NCI-H1417 treated with DMSO at 0.1 percent for 48 hours (cell line): ENCODE measurements at places on chromosomes 16 and 17.

GRCh38 chr17:35546487-35546886 is 9.0 kb upstream of the SLFN12L start:
- DNase-seq, result no peak

DNA sequence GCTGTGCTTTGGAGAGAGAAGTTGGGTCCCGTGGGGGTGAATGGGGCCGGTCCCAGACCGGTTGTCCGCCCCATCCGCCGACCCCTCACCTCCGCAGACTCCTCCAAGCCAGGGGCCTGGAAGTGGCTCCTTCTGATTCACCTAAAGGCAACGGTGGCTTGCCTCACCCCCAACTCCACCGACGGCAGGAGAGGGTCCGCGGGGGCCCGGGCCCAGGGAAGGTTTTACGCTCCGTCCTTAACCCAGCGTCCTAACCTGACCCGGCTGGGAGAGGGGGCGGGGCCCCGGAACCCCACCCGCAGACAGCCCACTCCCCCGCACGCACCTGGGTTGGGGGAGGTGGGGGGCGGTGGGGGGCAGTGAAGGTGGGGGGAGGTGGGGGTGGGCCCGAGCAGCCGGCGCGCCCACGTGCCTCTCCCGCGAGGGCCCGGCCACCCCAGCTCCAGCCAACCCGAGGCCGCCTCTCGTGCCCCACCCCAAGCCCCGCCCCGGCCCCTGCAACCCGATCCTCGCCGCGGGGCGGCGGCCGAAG is 12.7 kb upstream of the CD300A start:
- DNase-seq, result no peak

GRCh38 chr17:29449865-29450671 is 59.9 kb downstream of the TAOK1 start:
- no peak for DNase-seq

DNA sequence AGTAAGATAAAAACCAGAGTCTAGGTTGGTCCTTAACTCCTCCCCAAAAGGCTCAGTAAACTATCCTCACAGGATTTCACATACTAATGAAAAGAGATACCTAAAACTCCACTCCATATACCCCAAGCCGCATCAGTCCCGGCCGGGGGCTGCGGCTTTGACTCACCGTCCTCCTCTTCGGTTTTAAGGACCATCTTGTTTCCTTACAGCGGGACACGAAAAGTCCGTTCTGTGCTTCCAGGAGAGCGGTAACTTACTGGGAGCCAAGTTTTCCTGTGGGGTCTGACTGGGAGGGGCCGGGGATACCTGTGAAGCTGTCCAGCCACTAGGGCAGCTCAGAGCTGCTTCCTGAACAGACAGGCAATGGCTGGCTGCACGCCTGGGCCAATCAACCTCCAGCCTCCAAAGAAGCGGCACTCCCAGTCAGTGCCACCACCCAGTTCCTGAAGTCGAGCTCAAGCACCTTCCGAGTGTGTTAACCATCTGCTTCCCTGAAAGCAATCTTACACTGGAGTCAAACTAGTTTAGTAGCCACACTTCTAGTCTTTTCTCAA is 45.5 kb downstream of the CYTH1 start:
- DNase-seq, result no peak

DNA sequence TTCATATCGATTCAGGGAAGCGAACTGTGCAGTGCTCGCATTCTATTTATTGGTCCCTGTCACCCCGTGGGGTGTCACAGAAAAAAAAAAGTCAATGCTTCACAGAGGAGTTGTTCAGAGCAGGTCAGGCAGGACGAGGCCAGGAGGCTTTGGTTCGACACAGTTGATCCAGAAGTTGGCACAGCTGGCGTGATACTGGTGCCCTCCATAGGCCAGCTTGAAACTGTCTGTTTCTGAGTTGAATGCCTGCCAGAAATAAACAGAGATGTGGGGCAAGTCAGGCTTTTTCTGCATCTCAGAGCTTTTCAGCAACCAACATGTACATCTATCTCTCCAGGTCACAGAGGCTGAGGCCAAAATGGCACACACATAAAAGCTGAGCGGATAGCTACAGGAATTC is 29.1 kb downstream of the DUSP14 start:
- DNase-seq, result no peak

DNA sequence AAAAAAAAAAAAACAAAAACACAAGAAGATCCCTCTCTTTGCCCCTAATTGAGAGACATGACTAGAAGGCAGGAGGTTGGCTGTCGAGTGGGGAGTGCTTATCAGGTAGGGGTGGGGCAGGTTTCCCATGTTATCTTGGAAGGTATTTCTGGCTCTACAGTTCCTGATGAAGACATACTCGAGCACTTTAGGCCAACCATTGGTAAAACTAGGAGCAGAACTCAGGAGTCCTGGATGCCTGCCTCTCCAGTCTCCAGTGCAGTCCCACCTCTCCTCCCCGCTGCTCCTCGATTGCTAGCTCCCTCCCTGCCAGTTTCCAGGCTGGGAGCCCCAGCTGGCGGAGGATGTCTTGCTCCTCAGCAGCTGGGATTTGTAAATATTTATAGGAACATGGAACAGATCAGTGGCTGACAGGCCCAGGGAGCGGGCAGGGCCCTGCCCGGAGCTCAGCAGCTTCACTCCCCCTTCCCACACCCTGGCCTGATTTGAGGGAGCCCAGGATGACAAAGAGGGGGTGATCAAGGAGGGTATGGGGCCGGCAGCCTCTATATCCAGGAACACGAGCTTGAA is 11.4 kb upstream of the C1QL1 start:
- DNase-seq, result no peak

GRCh38 chr17:75271955-75272847 is 1.2 kb upstream of the MIF4GD start:
- no peak for DNase-seq

- DNase-seq, result no peak
Measured at GRCh38 chr16:19005561-19006445, 22.1 kb downstream of the TMC7 start.

DNA sequence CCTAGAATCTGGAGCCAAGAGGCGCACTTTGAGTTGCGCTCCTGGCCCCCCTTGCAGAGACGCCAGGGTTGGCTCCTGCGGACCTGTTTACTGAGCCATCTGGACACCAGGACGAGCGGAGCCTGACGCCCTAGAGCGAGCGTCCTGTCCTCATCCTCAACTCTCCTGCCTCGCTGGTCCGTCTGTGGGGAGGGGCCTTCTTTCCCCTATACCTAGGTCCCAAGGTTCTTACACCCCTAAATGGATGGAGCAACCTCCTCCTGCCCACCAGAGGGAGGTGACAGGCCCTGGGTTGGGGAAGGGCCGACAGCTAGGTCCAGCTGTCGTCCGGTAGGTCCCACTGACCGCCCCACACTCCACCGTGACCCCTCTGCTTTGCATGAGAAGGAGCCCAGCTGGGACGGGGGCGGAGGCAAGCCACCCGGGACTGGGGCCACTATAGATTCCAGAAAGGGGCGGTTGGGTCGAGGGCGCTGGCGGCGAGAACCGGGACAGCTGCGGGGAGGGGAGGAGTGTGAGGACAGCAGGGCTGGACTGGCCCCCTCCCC is 3.1 kb upstream of the LHX1 start:
- DNase-seq, result no peak

DNA sequence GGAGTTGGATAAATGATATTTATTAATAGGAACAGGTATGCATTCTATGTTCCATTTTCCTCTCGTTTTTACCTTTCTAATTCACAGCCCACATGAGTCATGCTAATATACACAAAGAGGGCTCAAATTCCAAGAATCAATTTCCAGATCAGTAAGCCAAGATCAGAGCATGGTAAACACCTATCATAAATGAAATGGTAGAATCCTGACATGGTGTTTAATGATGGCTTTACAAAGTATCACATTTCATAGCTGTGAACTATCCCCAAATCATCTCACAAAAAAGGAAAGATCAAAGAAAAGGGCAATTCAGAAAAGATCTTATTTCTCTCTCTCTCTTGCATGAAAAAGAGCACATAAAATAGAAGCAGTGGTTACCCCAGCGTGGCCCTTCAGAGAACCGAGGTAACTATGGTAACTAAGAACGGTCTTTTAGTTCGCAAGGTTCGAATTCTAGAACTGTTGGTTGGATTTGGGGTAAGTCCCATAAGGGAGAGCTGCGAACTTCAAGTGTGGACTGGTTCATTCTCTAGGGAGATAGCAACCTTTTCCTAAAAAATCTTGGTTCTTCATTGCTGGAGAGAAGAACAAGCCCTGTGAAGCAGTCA is 73.0 kb downstream of the MARCHF10 start:
- DNase-seq, result no peak

DNA sequence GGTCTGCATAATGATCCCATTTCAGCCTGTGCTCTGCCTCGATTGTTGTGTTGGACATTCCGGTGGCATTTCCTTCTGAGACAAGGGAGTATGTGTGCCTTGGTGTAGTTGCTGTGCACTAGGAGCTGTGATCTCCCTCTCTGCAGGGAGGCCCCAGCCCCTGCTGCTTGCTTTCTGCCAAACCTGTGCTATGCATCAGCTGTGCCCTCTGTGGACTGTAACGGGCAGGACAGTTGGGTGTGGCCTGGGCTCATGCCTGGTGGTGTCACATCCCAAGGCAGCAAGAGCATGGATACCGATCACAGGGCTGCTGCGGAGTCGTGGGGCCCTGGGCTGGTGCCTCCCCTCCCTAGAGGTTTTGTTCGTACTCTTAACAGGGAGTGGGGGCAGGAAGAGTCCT is 3.8 kb upstream of the JPT2 start:
- DNase-seq, result no peak

- no peak for DNase-seq
Measured at GRCh38 chr16:9836118-9836736, 346.0 kb downstream of the GRIN2A start.

DNA sequence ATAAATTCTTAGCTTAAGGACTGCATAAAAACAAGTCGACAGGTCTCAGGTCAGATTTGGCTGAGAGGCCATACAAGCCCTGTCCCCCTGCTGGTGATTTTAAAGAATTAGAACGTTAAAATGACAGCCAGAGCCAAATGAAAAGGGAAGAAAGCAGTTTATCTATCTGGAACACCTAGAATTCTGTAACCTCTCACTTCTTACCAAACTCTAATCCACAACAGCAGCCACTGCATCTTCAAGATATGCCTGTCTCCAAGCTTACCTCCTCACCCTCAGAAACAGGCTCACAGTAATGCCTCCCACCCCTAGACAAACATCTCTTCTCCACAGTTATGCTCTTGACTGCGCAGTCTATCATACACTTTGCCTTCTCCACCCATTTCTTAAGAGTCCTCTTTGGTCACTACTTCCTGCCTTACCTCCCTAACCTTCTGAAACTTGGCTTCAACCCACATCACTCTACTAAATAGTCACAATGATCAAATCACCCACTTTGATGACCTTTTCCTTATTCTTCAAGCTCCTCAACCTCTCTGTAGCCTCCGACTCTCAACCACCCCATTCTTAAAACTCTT is 14.2 kb downstream of the ANKFY1 start:
- no peak for DNase-seq

GRCh38 chr17:44749076-44749979 is 9.5 kb upstream of the ADAM11 start:
- DNase-seq, result no peak

DNA sequence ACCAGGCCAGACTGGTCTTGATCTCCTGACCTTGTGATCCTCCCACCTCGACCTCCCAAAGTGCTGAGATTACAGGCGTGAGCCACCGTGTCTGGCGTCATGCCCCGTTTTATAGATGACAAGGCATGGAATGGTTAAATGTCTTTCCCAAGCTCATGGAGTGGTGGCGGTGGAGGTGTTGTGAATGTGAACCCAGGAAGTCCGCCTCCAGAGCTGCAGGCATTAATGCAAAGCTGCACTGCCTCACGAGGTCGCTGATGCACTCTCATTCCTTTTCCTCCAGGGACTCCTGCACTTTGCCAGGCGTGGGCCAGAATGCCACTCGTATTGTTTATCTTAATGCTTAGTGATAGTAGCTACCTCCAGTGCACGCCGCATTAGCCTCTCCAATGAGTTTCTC is 149.6 kb downstream of the WWOX start:
- DNase-seq, result no peak

- DNase-seq, result peak; percentile 4
Measured at GRCh38 chr16:74862743-74863244, 88.2 kb upstream of the FA2H start.

DNA sequence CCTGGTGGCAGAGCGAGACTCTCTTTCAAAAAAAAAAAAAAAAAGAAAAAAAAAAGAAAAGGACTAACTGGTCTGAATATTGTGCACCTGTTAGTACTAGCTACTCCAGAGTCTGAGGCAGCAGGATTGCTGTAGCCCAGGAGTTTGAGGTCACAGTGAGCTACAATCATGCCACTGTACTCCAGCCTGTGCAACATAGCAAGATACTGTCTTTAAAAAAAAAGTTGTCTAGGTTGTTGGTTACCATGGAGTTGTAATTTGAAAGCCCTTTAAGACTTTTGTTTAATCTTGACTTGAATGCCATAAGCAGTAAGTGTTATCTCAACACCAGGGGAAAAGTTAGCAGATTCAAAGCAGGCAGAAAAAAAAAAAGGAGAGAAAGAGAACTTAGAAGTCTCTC is 10.9 kb upstream of the C16orf54 start:
- DNase-seq, result no peak

DNA sequence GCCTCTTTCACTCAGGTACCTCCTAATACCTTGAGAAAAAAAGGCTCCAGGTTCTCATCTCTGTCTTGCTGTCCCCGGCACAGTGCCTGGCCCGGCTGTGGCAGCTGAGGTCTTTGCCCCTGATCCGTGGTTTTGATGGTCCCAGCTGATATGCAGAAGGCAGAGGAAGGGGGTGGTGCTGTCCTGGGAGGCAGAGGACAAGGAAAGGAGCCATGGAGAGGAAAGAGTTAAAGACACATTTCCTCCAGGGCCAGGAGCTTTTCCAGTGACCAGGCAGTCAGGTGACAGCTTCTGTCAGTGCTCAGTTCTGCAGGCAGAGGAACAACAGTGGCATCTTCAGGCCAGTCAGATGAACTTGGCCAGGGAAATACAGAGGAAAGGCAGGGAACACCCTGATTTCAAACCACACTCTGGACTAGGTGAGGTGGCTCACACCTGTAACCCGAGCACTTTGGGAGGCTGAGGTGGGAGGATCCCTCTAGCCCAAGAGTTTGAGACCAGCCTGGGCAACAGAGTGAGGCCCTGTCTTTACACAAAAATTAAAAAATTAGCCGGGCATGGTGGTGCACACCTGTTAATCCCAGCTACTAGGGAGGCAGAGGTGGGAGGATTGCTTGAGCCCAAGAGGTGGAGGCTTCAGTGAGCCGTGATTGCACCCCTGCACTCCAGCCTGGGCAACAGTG is 3.3 kb upstream of the COG1 start:
- no peak for DNase-seq

DNA sequence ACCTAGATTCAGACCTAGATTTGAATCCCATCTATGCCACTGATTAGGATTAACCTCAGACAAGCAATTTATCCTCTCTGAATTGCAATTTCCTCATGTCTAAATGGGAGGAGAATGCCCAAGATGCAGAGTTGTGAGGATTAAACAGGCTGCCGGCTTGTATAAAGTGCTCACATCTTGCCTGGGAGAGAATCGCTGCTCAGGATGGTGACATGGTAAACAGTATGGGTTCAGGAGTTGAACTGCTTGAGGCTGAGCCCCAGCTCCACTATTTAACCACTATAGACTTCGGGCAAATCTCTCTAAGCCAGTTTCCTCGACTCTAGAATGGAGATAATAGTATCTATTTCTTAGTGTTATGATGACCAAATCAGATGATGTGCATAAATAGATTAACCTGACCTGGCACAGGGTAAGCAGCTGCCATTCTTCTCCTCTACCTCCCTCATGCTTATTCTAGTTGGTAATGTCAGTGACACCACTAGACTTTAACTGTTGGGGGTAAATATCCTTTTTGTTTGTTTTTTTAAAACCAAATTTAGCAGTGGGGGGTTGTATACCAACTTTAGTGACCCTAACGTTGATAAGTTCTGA is 732 bp upstream of the RPL27 start:
- no peak for DNase-seq
